Stimulated activated CD4-positive, alpha-beta T cell treated with anti-CD3 and anti-CD28 coated beads, Interleukin-12 subunit alpha, Interleukin-12 subunit beta, amount 100 ng/mL, for 24 hours (primary cell): ENCODE measurements at places on chromosomes 1 and 21.

GRCh38 chr1:91712981-91713841, 172.7 kb downstream of the TGFBR3 start:
- DNase-seq, result no peak

DNA sequence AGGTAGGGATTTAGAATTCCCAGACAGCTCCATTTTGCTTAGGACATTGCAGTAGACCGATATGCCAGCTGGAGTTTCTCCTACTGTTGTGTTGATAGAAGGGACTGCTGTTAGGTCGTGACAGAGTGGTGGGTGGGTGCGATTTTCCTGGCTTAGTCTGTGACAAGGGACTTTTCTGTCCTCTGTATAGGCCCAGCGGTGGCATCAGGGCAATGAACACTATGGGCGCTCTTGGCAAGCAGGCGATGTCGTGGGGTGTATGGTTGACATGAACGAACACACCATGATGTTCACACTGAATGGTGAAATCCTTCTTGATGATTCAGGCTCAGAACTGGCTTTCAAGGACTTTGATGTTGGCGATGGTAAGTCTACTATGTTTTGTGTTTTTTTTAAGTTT, 321.8 kb downstream of the ZP4 start:
- DNase-seq, result no peak

DNA sequence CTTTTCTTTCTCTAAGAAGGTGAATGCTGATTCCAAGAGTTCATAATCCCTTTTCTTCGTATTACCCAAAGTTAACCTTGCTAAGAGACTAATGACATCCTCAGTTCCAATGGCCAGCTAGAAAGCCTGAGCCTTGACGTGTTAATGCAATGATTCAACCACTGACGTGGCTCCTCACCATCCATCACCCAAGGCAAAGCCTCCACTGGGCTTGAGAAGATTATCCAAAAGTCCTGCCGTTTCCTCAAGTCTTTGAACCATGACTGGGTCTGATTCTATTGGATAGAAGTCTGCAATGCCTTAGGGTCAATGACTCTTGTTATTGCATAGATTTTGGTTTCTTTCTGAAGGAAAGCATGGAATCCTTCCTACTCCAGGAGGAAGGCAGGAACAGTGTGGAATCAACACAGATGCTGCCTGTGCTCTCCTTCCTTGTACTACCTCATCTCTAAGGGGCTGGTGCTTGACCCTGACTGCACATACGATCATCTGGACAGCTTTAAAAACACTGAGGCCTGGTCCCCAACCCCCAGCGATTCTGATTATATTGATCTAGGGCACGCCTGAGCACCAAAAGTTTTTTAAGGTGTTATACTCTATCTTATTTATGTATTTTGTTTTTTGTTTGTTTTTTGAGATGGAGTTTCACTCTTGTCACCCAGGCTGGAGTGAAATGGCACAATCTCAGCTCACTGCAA, 69.3 kb upstream of the ANGPTL1 start:
- no peak for DNase-seq

- no peak for DNase-seq
Observed at GRCh38 chr1:206797534-206798383, 25.5 kb upstream of the IL10 start.

DNA sequence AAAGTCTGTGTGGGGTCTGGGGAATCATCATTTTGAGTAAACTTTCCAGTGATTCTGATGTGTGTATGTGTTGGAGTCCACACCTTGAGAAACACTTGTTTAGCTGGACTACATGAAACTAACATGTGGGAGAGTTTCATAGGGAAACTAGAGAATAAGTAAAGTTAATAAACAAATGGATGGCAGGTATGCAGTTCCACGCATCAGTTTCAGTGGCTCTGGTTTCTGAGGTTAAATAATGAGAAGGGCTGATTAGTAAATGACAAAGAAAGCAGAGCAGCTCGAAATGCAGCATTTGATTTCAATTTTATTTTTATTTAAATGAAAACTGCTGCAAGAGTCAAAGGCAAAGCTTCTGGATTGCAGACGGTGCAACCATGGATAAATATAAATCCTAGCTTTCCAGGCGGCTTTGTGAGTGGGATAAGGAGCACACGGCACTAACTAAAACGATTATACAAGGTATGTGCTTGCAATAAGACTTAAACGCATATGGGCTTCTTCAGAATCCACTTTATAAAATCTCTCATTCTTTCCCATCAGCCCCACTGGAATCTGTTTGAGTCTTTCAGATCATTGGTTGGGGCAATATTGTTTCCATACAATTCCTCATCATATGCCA, 310.7 kb downstream of the PLPP3 start:
- DNase-seq, result no peak
